ENCODE measurements at places on chromosomes 4 and X. TPM values are rescaled to one million over a fixed set of nuclear protein-coding genes. Genes with fewer than 3 reads are reported as not detected.
A peak's percentile ranks its signal among the peaks of the same experiment; 100 is the strongest.

DNA sequence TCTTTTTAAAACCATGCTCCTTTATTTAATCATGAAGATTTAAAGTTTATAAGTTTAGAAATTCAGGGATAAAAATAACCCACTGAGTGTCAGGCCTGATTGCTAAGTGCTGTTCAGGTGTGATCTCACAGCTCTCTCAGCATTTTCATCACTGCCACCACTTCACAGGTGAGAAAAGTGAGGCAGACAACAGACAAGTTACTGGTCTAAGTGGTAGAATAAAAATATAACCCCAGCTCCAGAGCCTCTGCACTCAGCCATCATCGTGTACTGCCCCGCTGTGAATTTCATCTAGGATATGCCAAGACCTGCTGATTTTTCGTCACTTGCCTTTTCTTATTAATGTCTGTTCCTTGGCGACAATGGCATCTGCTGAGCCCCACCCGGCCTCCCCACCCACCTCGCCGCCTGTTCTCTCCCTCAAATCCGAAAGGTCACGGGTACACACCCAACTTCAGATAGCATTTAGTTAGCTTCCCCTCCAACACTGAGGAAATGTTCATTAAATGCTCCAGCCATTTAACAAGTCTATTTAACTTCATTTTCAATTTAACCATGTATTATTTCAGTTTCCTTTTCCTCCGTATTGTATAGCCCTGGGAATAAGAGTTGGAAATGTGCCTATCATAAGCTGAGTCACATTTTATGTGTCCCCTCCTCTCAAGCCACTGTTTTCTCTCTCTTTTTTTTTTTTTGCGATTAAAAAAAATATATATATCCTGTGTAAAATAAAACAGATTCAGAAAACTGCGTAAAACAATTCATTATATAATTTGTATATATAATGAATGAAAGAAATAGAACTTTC, 236.5 kb downstream of the CBR4 start:
- ATAC-seq: no peak

- peak; percentile 58 for ATAC-seq
These were observed 39.5 kb downstream of the TMEM154 start for GRCh38 chr4:152640058-152640921.

- no peak for ATAC-seq
These were observed 54.9 kb upstream of the PDE5A start for GRCh38 chr4:119683518-119683917.

- ATAC-seq: no peak
These were observed 29.2 kb downstream of the SMIM14 start for GRCh38 chr4:39609454-39609931.

GRCh38 chrX:25017667-25018247, 2.0 kb upstream of the ARX start:
- no peak for ATAC-seq

- ATAC-seq: no peak
These were observed 486.6 kb downstream of the FAT4 start for GRCh38 chr4:125801373-125801772.

DNA sequence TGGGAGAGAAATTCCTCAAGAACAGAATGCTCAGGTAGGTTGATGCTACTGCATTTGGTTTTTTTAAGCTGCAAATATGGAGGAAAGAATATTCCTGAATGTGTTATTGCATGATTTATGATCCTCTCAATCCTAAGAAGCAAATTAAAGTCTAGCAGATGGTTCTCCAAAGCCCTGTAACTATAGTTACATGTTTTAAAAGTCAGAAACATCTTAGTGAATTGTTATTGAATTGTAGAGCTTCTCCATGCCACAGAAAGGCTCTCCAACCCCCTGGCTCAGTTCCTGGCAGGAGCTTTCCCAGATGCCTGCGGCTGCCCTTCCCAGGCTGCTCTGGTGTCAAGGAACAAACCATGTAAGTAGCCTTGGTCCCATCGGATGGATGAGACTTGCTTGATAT, 227.8 kb upstream of the GATB start:
- no peak for ATAC-seq

GRCh38 chr4:60857130-60857753, 342.9 kb upstream of the ADGRL3 start:
- ATAC-seq: no peak

- no peak for ATAC-seq
These were observed 99.4 kb upstream of the PUDP start for GRCh38 chrX:7247346-7247745.

GRCh38 chr4:8613421-8614364, 21.1 kb downstream of the CPZ start:
- ATAC-seq: no peak

DNA sequence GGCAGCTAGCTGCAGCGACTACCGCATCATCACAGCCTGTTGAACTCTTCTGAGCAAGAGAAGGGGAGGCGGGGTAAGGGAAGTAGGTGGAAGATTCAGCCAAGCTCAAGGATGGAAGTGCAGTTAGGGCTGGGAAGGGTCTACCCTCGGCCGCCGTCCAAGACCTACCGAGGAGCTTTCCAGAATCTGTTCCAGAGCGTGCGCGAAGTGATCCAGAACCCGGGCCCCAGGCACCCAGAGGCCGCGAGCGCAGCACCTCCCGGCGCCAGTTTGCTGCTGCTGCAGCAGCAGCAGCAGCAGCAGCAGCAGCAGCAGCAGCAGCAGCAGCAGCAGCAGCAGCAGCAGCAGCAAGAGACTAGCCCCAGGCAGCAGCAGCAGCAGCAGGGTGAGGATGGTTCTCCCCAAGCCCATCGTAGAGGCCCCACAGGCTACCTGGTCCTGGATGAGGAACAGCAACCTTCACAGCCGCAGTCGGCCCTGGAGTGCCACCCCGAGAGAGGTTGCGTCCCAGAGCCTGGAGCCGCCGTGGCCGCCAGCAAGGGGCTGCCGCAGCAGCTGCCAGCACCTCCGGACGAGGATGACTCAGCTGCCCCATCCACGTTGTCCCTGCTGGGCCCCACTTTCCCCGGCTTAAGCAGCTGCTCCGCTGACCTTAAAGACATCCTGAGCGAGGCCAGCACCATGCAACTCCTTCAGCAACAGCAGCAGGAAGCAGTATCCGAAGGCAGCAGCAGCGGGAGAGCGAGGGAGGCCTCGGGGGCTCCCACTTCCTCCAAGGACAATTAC, 1.4 kb downstream of the AR start:
- ATAC-seq: no peak

The SATL1 gene
- total RNA-seq: 0.15 TPM

The SNCA gene
- total RNA-seq: 39.9 TPM

The TRPC5OS gene
- total RNA-seq: 0.25 TPM

The GPM6B gene
- total RNA-seq: 96.6 TPM

The CPE gene
- 335 TPM for total RNA-seq

The EDNRA gene
- 4.9 TPM for total RNA-seq

The EPHA5 gene
- 13.7 TPM for total RNA-seq

The CSAG2 gene
- total RNA-seq: not detected

The SLIT2 gene
- total RNA-seq: 132 TPM
